Calu3 (cell line): ENCODE measurements at places on chromosomes 13 and 19. TPM values are rescaled to one million over a fixed set of nuclear protein-coding genes. Genes with fewer than 3 reads are reported as not detected.

VMAC gene
- total RNA-seq, result 4.3 and 5.5 TPM in 2 replicates

CDX2 gene
- total RNA-seq, result 1.0 TPM in 1 of 2 replicates, not detected in the other

DNA sequence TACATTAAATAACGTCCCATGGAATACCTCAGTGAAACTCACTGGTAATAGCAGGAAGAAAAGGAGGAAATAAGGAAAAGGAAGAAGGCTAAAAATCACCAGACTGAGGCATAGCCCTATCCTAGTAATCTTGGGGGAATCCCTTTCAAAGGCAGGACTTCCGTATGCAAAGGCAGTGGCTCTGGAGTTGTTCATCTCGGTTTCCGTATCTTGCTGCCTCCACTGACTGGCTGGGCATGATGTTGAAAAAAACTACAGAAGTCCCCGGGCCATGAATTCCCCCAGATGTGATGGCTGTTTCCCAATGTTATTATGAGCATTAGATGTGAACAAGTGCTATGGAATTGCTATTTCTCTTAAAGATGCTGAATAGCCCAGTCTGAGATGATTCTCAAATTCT is 5.5 kb downstream of the FPR2 start:
- no peak for DNase-seq
- H3K36me3 ChIP-seq, result no peaks in the 10 kb centered on the region
- no peak overlapping the region for H3K27ac ChIP-seq
- peaks cover 29% of the 10 kb centered on the region for H3K27me3 ChIP-seq
- no peaks in the 10 kb centered on the region for H3K4me1 ChIP-seq

GRCh38 chr13:73189776-73190175 is 131.0 kb downstream of the KLF5 start:
- no peak for DNase-seq
- H3K4me3 ChIP-seq, result no peak overlapping the region
- H3K27me3 ChIP-seq, result no peaks in the 10 kb centered on the region
- no peak overlapping the region for H3K27ac ChIP-seq

- no peaks in the 10 kb centered on the region for H3K4me1 ChIP-seq
- no peak overlapping the region for H3K27ac ChIP-seq
- no peaks in the 10 kb centered on the region for H3K36me3 ChIP-seq
- no peak for DNase-seq
- H3K4me3 ChIP-seq, result no peak overlapping the region
These were observed 187.7 kb downstream of the RAP2A start for GRCh38 chr13:97621631-97622030.

NALCN gene
- total RNA-seq, result 2.0 and 2.8 TPM in 2 replicates

GRCh38 chr13:49530457-49530856 is 34.7 kb downstream of the PHF11 start:
- no peaks in the 10 kb centered on the region for H3K36me3 ChIP-seq
- no peaks in the 10 kb centered on the region for H3K27me3 ChIP-seq
- no peak overlapping the region for H3K27ac ChIP-seq
- no peaks in the 10 kb centered on the region for H3K4me1 ChIP-seq
- no peak overlapping the region for H3K4me3 ChIP-seq

- H3K36me3 ChIP-seq, result peaks cover 16% of the 10 kb centered on the region
- peak overlapping the region; percentile 78 for H3K4me3 ChIP-seq
- no peaks in the 10 kb centered on the region for H3K4me1 ChIP-seq
These were observed 5.2 kb upstream of the LMNB2 start for GRCh38 chr19:2461751-2462634.

SPACA4 gene
- not detected in 2 replicates for total RNA-seq

DNA sequence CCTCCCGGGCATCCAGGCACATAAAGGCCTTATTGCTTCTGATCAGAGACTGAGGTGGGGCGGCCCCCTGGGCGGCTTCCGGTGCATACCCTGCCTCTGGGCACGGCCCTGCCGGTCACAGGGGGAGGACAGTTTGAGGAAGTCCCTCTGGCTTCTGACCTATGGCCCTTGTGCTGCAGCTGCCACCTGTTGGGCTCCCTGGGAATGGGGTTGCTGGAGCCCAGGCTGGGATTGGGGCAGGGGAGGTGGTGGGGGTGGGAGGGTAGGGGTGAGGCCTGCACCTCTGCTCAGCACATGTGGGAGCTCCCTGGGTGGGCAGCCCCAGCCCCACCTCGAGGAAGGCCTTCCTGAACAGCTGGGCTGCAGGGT is 10.7 kb downstream of the ANO8 start:
- no peak for DNase-seq
- no peak overlapping the region for H3K27ac ChIP-seq
- H3K27me3 ChIP-seq, result no peaks in the 10 kb centered on the region
- H3K4me3 ChIP-seq, result no peak overlapping the region
- peaks cover 20% of the 10 kb centered on the region for H3K36me3 ChIP-seq

ANGPTL8 gene
- not detected in 2 replicates for total RNA-seq

- H3K4me1 ChIP-seq, result peaks cover 29% of the 10 kb centered on the region
- H3K4me3 ChIP-seq, result peak overlapping the region; percentile 95
- H3K36me3 ChIP-seq, result peaks cover 62% of the 10 kb centered on the region
- peak overlapping the region; percentile 97 for H3K27ac ChIP-seq
These were observed 766 bp downstream of the CEBPG start for GRCh38 chr19:33374236-33374714.

- DNase-seq, result no peak
- H3K4me3 ChIP-seq, result no peak overlapping the region
- no peaks in the 10 kb centered on the region for H3K36me3 ChIP-seq
- no peaks in the 10 kb centered on the region for H3K4me1 ChIP-seq
These were observed 61.1 kb downstream of the GSX1 start for GRCh38 chr13:27853335-27853734.
